ENCODE measurements at places on chromosomes 6 and 20.

GRCh38 chr6:167151648-167152047, 6.1 kb downstream of the GPR31 start:
- DNase-seq = no peak

DNA sequence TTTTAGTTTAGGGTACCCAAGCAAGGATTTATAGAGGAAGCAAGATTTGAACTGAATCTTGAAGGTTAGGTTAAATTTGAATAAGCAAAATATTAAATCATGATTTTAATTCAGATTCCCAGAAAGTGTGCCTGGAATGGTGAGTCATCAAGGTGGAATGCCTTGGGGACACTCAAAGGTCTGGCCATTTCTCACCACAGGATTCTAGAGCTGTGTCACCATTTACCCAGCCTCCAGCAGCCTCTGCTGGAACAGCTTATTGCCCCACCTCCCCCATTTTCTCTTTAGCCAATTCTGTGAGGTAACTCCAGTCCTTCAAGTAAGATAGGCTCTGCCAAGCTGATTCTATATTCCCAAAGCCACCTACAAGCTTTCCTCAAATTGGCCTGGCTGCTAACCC, 181.4 kb downstream of the SIM1 start:
- peak; percentile 86 for DNase-seq

DNA sequence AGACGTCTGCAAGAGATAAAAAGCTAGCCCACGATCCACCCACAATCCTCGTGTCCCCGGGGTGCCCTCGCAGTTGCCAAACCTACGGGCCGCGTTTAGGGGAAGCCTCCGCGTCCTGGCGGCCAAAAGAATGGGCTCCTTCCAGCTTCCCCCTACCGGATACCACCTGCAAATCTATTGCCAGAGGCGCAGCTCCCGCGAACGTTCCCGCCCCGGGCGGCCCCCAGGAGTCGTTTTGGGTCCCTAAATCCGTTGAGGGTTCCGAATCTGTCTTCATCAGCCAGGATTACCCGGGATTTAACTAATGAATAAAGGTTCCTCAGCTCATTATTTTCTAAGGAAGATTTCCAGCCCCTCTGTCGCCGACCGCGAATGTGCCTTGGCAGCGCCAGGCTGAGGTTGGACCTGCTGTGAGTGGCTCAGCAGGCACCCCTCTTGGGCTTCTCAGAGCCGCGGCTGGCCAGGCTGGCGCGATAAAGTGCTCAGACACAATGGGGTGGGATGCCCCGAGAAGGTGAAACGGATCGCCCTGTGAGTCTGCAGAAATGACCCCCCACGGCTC, 2.8 kb upstream of the VSX1 start:
- no peak for DNase-seq

GRCh38 chr6:40135491-40136072, 201.3 kb upstream of the MOCS1 start:
- no peak for DNase-seq

GRCh38 chr6:150635906-150636514, 36.3 kb downstream of the PLEKHG1 start:
- DNase-seq = no peak

DNA sequence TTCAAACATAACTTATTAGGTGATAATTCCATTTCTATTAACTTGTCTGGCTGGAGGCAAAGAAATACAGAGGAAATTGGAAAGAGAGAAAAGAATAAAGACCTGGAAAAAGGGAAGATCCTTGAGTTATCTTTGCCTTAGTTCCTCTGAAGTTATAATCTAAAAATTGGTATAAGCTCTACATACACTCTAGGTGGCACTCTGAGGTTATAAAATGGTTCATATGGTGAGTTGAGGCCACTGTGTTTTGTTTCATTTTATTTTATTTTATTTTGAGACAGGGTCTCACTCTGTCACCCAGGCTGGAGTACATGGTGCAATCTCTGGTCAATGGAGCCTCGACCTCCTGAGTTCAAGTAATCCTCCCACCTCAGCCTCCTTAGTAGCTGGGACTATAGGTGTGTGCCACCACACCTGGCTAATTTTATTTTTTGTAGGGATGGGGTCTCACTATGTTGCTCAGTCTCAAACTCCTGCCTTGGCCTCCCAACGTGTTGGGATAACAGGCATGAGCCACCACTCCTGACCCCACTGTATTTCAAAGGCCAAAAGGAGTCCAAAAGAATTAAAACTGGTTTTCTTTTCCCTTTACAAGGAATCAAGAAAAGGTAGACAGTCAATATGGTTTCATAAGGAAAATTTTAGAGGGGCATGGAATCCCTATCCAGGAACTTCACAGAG, 19.4 kb downstream of the GPX6 start:
- peak; percentile 6 for DNase-seq

Measured in fibroblast of upper back skin (primary cell).